Breast epithelium (tissue), 4 donors: ENCODE measurements at places on chromosomes 1 and 21.
A peak's percentile ranks its signal among the peaks of the same experiment; 100 is the strongest.

- peak; percentile 66 for DNase-seq
Measured at GRCh38 chr1:206479183-206480125, 9.2 kb downstream of the IKBKE start.

GRCh38 chr1:98373056-98373455 is 288.5 kb upstream of the SNX7 start:
- no peak for DNase-seq

- DNase-seq = no peak
Measured at GRCh38 chr1:107691540-107691939, 273.4 kb downstream of the VAV3 start.

- no peak for DNase-seq
Measured at GRCh38 chr1:43653893-43654292, 3.9 kb downstream of the KDM4A start.

- no peak for DNase-seq
Measured at GRCh38 chr1:223534677-223535076, 130.8 kb downstream of the CAPN8 start.

DNA sequence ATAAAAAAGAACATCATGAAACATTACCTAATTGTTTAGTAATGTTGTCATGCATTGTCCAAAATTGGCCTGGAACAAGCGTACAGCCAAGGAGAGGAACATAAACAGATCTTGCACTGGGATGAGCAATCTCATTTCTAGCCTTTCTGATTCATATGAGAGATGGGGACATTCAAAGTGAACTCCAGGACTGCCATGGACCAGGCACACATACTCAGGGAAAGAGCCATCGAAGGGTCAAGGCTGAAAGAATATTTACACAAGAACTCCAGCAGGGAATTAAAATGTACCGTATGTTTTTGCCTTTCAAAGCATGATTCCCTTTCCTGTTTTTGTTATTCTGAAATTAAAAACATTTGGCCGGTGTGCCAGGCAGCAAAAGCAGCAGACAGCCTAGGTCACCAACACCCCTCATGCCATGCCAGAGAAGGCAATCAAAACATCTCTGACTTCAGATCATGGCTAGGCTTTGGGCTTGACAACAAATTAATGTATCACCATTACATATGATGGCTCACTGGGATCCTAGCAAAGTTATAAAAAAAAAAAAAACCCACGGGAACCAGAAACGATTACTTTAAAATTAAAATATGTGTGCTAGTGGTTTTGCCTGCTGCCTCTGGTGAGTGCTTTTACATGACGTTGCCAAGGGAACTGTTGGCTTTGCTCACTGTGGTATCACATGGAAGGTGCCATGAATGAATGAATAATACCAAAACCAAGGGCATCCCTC is 159.8 kb downstream of the TGFBR3 start:
- DNase-seq = no peak

- DNase-seq = no peak
Measured at GRCh38 chr1:202172015-202172355, 11.6 kb upstream of the PTPN7 start.

- no peak for DNase-seq
Measured at GRCh38 chr21:38980416-38981313, 174.9 kb downstream of the ETS2 start.

DNA sequence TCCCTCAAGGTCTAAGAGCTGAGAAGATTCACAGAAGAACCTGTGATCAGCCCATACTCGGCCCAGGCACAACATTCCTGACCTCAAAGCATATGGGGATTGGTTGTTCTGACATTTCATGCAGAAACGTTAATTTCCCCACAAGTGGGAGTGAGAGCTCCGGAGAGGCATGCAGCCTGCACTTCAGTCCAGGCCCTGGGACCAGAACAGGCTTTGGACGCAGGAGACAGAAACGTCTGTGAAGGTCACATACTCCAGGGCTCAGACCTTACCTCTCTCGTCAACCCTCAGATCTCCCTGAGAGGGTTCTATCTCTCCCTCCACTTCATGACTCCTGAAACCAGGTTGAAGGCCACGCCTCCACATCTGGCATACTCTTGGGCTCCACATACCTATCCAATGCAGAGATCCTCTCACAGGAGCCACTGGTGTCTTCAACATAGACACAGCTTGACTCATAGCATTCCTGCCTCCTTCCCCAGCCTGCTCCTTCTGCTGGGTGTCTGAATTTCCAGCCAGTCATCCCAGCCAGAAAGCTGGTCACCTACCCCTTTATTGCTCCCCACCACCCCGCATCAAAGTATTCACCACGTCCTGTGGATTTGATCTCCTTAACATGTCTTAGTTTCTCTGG is 149.2 kb downstream of the OMA1 start:
- DNase-seq = no peak

GRCh38 chr1:39381839-39382238 is 109.6 kb upstream of the BMP8A start:
- no peak for DNase-seq

DNA sequence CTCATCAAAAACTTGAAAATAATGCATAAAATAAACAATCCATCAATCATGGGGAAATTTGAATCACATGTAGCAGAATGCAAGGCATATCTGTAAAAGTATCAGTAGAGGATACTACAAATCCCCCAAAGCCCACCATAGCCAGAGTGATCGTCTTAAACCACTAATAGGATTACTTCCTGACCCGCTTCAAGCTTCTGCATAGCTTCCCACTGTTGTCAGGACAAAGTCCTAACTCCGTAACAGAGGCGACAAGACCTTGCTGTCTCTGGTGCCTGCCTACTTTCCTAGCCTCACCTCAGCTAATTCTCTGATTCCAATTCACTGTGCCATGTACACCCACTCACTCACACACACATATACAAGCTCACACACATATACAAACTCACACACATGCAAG is 161.2 kb upstream of the NFIA start:
- no peak for DNase-seq

GRCh38 chr1:172497230-172497629 is 35.7 kb upstream of the SUCO start:
- DNase-seq = peak; percentile 86
